Transverse colon (tissue), 4 donors: ENCODE measurements at places on chromosomes 1 and 21. TPM values are rescaled to one million over a fixed set of nuclear protein-coding genes. Genes with fewer than 3 reads are reported as not detected.

AUNIP gene
- not detected for total RNA-seq

CASQ2 gene
- total RNA-seq, result 5.9 TPM

PTPN14 gene
- 9.7 TPM for total RNA-seq

GBP7 gene
- total RNA-seq, result not detected

CLIC6 gene
- 0.37 TPM for total RNA-seq

PLA2G2F gene
- 0.32 TPM for total RNA-seq

HSD3B2 gene
- 89.4 TPM for total RNA-seq

SEMA6C gene
- 16.3 TPM for total RNA-seq

TMPRSS15 gene
- not detected for total RNA-seq

KIF21B gene
- total RNA-seq, result 15.3 TPM

SLC16A4 gene
- not detected for total RNA-seq

CCT8 gene
- total RNA-seq, result 51.3 TPM

MYOM3 gene
- total RNA-seq, result 2.6 TPM

FGR gene
- 5.3 TPM for total RNA-seq

TNFRSF8 gene
- total RNA-seq, result 0.16 TPM

CCDC30 gene
- total RNA-seq, result 0.80 TPM

BACH1 gene
- total RNA-seq, result 50.5 TPM

INAVA gene
- 609 TPM for total RNA-seq

TTC22 gene
- 109 TPM for total RNA-seq

OR2G6 gene
- total RNA-seq, result not detected
